M059J (cell line): ENCODE measurements at places on chromosomes 13 and 19. TPM values are rescaled to one million over a fixed set of nuclear protein-coding genes. Genes with fewer than 3 reads are reported as not detected.

- DNase-seq, result no peak
Measured at GRCh38 chr19:8460516-8461298, 15.9 kb downstream of the HNRNPM start.

DNA sequence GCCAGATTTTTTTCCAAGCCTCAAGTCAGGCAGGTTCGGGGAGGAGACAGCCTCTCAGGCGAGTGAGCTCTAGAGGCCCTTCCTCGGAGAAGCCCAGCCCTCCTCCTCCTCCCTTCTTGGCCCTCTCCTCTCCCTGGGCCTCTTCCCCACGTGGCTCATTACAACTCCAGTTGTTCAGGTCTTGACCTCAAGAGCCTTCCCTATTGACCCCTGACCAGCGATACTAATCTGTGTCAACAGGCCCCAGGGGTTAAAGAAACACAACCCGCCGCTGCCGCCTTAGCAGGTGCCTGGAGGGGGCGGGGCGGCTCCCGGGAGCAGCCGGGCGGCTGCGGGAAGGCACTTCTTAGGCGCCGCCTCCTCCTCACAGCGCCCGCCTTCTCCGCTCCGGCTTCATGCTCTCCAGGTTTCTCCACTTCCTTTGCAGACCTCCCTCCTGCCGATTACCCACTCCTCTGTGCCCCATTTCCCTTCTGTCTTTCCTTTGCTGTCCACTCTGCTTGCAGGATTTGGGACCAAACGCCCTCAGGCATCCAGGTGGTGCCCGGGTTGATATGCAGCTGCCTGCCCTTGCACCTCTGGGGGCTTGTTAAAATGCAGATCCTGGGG is 51.0 kb downstream of the LYL1 start:
- DNase-seq, result peak; percentile 22

DNA sequence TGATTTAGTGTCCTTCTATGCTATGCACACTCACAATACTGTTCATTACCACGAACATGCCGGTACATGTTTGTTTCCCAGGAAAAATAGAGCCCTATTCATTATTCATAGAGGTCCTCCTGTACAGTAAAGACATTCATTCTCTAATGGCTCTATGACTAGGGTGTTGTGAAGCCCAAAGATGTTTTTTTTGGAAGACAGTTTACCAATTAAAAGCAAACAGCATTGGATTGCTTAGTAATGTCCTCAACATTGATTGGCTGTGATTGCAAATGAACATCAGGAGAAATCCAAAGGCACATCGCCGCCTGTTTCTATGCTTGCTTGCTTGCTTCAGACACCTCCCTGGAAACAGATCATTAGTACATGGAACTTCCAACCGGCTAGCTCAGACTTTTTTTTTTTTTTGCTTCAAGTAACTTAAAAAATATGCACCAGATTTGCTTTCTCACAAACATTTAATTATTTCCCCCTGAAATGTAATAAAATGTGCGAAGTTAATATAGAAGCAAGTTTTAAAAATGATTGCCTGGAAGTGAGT is 8.8 kb upstream of the GPC6 start:
- DNase-seq, result no peak

GRCh38 chr13:107534548-107534947 is 680.8 kb downstream of the LIG4 start:
- DNase-seq, result no peak

DNA sequence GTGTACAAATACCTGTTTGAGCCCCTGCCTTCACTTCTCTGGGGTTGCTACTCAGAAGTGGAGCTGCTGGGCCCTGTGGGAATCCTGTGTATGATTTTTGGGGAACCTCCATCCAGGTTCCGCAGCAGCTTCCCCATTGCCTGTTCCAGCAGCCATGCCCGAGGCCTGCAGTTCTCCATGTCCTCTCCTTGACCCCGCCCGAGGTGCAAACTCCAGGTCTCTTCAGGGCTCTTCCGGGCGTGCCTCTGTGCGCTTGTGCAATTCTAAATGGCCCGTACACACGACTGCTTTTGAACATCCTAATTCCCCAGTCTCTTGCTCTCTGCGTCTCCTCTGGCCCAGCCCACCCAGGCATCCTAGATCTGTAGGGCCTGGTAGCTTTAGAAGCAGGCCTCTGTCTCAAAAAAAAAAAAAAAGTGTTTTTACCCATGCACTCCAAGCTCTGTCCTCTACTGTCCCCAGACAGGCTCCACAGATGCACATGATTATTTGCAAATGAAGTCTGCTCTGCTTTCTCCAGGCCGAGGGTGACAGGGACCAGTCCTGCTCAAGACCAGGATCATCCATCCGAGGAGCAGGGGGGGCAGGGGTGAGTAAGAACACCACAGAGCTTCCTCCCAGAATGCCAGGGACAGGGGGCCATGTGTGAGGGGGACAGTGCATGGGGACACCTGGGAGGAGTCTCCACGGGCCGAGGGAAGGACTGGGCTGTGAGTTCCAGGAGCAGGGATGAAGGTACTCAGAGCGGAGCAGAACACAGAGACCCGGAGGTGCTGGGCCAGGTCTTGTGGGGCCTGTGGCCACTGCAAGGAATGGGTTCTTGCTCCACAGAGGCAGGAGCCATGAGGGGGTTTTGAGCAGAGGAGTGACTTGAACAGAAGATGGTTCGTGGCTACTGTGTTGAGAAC is 51.7 kb downstream of the SLC7A9 start:
- no peak for DNase-seq

GRCh38 chr13:110880627-110881026 is 34.2 kb downstream of the ANKRD10 start:
- DNase-seq, result no peak

DNA sequence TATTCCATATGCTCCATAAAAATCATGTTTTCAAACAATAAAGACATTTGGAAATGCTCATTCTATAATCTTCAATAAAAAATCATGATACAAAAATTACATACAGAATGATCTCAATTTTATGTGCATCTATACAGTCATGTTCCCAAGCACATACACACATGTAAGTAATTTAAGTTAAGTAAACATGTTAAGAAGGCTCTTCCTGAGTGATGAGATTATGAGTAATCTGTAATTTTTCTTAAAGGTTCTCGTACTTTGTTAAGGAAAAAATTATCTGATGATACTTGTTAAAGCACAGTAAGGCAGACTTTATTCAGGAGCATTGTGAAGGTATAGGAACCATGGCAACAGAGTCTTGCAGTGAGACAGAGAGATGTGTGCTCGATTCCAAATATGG is 30.0 kb upstream of the DLEU7 start:
- DNase-seq, result no peak

Gene SYNGR4
- total RNA-seq, result 0.42 TPM in 1 of 2 replicates, not detected in the other

Gene ACER1
- not detected in 2 replicates for total RNA-seq
